ENCODE measurements at places on chromosomes 5 and 9.

GRCh38 chr5:79413112-79413511 is 100.8 kb downstream of the HOMER1 start:
- no peak for DNase-seq

- DNase-seq = no peak
Observed at GRCh38 chr5:180206993-180207392, 2.0 kb downstream of the RASGEF1C start.

GRCh38 chr5:131262953-131263541 is 806 bp upstream of the CDC42SE2 start:
- no peak for DNase-seq

- no peak for DNase-seq
Observed at GRCh38 chr5:53712327-53712726, 151.9 kb downstream of the NDUFS4 start.

GRCh38 chr5:74543162-74543995 is 97.1 kb downstream of the ENC1 start:
- no peak for DNase-seq

GRCh38 chr9:35905051-35905781 is 786 bp upstream of the HRCT1 start:
- DNase-seq = no peak

- no peak for DNase-seq
Observed at GRCh38 chr5:174306345-174307030, 261.0 kb downstream of the NSG2 start.

- no peak for DNase-seq
Observed at GRCh38 chr5:53944981-53945380, 365.4 kb downstream of the ARL15 start.

DNA sequence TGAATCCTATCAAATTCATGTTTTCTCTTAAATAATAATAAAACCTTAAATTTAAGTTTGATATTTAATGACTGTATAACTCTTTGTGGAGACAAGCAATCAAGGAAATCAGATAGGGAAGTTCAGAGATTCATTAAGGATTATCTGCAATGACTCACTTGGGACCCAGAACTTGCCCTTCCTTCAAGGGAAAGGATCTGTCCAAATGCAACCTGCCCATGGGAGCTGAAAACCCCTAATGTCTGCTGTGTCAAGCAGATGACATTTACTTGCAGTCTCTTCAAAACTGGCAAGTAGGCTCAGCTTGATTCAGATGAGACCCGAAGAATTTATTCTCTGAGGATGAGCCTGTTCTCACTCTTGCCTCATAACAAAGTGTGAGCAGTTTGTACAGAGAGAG is 1577.6 kb downstream of the EFNA5 start:
- no peak for DNase-seq

DNA sequence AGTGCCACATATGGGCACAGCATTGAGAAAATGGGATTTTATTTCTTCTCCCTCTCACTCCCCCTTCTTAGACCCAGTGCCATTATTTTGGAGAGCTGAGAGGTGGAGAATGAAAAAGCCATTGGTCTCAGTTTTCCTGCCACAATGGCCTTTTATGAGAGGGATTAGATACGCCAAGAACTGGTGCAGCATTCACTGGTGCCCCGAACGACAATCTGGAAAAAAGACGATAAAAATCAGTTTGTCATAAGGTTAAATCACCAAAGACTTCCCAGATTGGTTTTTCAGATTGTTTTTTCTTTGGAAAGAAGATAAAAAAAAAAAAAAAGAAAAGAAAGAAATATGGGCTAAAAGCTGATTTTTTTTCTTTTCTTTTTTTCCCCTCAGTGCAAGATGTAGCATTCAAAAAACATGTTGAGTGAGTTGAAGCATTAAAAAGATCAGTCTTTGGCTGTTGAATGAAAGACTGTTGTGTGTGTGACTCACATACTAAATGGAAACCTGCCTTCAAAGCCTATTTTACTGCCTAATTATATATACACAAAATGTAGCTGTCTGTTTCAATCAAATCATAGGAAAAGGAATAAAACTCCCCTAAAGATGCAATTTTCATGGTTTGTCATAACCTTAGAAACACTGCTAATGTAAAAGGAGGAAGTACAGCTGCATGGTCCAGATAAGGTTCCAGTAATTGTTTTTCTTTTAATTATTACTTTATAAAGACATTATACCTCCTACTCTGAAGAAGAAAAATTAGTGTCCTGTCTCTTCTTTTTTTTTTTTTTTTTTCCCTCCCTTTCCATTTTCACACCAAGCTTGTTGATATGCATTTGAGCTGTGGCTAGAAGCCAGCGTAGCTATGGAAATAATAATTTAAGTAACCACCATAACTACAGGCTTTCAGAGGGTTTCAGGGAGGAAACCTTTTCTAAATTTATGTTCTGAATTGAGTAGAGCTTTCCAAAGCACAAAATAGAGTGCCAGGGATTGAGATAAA is 27.2 kb upstream of the ZNF608 start:
- DNase-seq = no peak

DNA sequence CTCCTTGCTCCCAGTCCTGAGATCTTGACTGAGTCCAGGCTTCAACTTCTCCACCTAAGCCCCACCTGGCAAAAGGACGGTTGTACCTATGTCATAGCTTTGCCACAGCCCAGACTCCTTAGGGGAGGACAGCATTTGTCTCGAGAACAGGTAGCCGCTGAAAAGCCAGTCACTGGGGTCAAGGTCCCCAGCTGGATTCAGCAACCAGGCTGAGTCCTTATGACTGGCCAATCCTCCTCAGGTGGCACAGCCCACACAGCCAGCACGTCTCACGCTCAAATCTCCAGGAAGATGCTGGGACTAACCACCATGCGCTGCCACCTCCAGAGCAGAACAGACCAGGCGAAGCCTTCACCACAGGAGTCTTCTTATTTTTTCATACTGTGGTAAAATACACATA is 27.9 kb upstream of the SMU1 start:
- DNase-seq = no peak

GRCh38 chr5:93277051-93277450 is 304.0 kb downstream of the NR2F1-AS1 start:
- DNase-seq = no peak

DNA sequence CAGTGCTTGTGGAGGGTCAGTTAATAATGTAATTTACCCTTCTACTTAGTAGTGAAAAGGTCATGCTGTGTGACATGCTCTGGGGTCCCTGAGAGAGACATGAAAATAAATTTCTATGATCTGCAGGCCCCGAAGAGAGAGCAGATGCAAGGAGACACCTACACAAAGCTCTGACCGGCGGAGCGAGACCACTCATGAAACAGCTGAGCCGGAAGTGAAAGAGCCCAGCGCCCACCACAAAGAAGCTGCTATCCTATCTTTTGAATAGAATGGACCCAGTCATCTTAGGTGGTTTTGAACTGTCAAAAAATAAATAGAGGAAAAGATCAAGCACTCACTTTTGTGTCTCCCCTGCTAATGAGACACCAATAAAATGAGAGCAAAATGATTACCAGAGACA is 190.0 kb downstream of the MED10 start:
- no peak for DNase-seq

GRCh38 chr5:113846941-113847340 is 333.4 kb downstream of the YTHDC2 start:
- DNase-seq = no peak

DNA sequence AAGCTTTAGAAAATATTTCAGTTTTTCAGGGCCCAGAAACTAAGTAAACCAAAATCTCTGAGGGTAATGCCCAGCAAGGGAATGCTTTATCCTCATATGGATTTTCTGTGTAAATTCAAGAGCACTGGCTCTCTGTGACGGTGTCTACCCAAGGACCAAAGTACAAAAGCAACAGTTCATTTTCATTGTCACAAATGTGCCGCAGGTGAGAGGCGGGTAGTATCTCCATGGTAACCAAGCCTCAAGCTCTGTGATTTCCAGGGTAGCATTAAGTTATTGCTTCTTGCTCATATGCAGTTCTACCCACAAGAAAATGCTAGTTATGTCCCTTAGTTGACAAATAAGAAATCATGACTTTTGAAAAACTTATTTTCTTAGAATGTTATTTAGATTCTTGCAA is 164.3 kb downstream of the MTRR start:
- no peak for DNase-seq

DNA sequence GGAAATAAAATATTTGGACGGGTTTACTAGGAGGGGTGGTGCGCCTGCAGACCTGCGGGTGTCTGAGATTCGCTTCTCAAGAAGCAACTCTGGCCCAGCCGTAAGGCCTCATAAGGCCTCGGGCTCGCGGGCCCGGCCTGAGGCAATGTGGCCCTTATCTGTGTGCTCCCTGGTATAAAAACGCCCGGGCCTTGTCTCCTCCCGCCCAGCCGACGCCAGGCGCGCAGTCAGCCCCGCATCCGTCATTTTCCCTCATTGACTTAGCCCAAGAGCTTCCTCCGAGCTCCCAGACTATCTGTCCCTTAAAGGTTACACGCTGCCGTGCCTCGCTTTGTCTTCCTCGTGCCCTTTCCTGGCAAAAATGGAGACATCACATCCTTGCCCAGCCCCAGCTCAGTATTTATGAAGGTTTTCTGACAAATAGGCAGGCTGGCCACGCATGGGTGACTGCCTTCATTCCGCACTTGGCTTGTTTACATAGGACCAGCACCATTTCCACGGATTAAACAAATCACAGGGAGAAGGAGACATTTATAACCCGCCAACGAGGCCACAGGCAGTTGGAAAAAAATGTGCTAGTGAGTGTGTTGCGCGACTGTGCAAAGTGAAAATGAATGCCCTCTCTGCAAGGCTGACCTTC is 74.5 kb upstream of the TBCA start:
- no peak for DNase-seq

DNA sequence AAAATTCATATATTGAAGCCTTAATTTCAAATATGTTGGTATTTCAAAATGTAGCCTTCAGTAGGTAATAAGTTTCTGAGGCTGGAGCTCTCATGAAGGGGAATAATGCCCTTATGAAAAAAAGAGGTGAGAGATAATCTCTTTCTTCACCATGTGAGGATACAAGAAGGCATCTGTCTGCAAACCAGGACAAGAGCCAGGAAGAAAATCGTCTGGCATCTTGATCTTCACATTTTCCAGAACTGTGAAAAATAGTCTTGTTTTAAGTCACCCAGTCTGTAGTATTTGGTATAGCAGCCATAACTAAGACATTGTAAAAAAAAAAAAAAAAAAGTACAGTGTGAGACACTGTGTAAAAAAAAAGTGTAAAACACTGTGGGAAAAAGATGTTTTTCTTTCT is 768.9 kb downstream of the TAF11L14 start:
- DNase-seq = no peak

DNA sequence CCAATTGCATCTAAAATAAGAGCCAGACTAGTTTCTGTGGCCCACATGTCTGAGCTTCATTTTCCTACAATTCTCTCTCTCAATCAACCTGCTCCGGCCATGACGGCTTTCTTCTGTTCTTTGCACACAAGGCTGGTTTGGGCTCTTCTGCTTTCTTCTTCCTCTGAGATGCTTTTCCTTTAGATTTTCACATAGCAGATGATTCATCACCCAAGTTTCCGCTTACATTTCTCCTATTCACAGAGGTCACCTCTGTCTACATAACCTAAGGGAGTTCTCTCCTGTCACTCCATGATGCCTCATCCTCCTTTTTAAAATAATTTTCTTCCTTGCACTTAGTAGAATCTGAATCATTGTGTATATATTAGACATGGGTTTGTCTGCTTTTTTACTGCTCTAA is 334.6 kb upstream of the TUSC1 start:
- no peak for DNase-seq

DNA sequence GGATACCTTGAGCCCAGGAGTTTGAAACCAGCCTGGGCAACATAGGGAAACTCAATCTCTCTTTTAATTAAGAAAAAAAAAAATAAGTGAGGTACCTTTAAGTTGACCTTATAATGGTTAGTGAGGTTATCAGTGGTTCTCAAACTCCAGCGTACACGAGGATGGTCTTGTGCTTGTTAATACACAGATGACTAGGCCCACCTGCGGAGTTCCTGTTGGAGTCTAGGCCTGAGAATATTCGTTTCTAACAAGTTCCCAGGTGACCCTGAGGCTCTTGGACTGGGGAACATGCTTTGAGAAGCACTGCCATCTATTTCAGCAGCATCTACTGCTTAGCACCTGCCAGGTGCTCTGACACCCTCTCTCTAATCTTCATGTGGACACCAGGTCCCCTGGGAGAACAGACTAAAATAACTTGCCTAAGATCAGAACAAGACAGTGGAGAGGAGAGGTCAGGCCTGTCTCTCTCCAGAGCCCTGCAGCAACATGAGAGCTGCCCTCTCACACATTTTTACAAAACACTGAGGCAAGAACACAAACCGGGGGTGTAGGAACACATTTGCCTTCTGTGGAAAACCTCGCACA is 24.6 kb downstream of the TLE1 start:
- no peak for DNase-seq

- DNase-seq = no peak
Observed at GRCh38 chr9:107212613-107213012, 70.5 kb upstream of the RAD23B start.

DNA sequence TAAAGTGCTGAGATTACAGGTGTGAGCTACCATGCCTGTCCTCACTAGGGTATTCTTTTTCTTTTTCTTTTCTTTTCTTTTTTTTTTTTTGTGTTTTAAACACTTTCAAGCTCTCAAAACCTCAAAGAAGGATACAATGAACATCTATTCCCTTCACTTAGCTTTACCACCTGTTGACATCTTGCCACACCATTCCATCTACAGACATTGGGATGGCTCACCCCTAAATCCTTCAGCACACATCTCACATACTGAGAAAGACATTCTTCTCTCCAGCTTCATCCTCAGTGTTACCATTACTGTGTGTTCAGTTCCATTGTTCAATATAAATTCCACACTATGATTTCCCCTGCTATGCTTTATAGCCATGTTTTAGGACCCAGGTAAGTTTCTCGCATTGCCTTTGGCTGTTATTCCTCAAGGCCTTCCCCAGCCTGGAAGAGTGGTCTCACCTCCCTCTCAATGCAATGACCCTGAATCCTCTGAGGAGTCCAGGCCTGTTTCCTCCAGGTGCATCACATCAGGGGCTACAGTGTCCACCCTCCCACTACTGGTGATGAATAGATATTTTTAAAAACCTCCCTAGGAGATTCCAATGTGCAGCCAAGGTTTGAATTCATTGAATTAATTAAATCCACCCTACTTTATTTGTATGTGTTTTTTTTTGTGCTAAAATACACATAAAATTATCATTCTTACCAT is 16.7 kb downstream of the IQGAP2 start:
- DNase-seq = no peak

DNA sequence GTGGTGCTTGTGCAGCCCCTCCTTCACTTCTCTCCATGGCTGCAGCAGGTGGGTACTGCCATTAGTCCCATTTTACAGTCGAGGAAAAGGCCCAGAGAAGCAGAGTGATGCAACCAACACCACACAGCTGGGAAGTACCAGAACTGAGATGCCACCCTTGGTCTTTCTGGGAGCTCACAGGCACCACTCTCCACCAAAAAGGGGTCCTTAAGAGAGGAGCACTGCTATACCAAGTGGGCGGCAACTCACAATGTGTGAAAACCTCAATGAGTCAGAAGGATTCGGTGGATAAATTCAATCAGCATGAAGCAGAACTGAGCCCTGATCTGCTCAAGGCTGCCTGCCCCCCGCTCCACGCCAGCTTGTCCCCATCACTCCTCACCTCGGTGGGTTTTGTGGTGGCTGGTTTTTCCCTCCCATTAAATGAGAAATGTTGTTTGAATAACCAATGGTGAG is 213.7 kb downstream of the FSTL4 start:
- DNase-seq = no peak

- DNase-seq = no peak
Observed at GRCh38 chr5:15008921-15009320, 137.3 kb upstream of the ANKH start.
